ENCODE measurements at places on chromosomes 7 and 10.

- no peak for DNase-seq
These were observed 56.1 kb downstream of the ZRANB1 start for GRCh38 chr10:124997771-124998623.

DNA sequence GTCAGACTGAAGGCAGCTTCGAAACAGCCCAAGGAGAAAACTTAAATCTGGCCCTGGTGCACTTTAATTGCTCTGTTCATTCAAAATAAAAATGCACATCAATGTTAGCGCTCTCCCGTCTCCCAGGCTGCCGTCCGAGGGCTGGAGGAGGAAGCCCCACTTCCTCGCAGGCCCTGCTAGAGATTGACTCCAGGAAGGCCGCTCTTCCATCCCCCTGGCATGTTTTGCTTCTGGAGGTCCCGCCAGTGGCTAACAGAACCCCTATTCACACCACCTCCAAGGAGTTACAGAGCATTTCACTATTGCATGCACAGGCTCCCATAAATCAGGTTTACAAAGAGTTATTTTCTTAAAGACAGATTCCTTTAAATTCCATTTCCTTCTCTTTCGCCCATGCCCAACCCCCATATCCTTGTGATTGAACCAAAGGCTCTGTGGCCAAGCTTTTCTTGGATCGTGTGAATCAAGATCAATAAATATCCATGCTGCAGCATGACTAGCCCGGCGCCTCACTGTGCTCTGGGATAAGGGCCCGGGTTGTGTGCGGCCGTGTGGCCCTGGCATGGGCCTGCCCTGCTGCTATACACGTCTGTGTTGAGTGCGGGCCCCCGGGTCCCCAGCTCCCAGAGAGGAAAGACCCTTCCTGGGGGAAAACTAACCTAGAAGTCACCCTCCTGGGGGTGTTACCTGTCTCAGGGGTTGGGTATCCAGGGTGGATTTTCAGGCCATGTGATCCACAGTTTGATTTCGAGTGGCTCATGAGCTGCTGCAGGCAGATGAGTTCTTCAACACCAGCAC lies 118.7 kb upstream of the GDF10 start:
- DNase-seq = no peak

DNA sequence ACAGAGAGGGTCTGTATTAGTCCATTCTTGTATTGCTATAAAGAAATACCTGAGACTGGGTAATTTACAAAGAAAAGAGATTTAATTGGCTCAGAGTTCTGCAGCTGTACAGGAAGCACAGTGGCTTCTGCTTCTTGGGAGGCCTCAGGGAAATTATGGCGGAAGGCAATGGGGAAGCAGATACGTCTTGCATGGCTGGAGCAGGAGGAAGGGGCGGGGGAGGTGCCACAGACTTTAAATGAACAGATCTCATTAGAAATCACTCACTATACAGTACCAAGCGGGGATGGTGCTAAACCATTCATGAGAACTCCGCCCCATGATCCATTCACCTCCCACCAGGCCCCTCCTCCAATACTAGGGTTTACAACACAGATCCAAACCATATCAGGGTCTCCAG lies 3.7 kb upstream of the CALU start:
- no peak for DNase-seq

DNA sequence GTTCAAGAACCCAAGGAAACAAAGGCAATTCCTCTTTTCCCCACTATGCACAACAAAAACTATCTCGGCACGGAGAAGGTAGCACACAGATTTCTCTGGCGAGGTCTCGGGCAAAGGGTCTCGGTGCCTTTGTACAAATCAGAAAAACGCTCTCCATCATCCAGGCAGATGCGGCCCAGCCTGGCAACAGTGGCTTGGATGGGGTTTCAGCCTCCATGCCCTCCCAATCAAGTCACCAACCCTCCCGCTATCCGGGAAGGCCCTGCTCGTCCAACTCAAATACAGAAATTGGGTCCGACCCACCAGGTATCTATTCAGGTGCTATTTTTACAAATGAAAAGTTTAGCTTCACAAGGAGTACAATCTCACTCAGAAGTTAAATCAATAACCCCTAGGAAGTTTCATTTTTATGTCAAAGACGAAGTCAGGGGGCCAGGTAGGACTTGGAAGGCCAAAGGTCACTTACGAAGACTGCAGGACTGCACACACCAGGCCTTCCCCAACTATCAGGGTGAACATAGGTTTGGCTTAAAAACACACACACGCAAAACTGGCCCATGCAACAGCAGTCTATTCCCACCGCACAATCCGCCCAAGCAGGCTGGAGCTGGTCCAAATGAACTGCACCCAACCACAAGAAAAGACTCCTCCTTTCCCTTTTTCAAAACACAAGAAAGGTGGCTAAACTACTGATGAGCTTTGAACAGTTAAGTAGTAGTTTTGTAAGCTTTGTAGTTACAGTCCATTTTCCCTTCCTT lies 43.0 kb downstream of the GNA12 start:
- DNase-seq = no peak

DNA sequence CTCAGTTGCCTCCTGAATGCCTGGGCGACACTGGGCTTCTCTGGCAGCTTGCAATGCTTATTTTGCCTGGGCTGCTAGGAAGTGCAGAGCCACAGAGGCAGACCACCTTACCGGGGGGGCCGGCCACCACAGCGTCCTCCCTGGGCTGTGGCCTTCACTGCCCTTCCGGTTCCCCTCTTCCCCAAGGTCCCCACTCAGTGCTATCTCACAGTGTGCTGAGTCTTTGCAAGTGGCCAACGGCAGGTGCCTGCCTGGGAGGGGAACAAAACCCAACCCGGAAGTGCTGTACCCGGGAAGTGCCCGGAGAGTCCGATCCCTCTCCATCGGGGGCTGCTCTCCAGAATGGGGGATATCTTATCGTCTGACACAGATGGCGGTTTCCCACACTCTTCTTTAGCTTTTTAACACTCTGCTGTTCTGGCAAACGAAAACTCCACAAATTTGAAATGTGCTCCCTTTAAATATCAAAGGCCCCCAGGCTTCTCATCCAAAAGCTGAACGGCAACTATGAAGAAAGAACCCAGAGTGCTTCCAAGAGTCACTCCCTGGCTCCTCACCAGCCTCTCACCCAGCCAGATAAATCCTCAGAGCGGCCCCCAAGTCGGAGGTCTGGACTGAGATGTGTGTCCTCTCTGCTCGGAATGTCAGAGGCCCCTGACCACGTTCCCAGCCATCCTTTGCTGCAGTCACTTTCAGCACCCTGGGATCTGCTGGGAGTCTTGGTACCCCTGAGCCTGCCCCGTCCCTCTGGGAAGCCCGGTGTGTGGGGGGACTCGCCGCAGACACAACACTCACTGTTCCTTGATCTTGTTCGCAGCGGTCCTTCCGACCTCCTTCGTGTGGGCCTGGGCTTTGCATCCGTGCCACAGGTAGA lies 165.1 kb downstream of the SVIL start:
- no peak for DNase-seq

- no peak for DNase-seq
These were observed 18.3 kb downstream of the ZDHHC16 start for GRCh38 chr10:97464226-97464625.

DNA sequence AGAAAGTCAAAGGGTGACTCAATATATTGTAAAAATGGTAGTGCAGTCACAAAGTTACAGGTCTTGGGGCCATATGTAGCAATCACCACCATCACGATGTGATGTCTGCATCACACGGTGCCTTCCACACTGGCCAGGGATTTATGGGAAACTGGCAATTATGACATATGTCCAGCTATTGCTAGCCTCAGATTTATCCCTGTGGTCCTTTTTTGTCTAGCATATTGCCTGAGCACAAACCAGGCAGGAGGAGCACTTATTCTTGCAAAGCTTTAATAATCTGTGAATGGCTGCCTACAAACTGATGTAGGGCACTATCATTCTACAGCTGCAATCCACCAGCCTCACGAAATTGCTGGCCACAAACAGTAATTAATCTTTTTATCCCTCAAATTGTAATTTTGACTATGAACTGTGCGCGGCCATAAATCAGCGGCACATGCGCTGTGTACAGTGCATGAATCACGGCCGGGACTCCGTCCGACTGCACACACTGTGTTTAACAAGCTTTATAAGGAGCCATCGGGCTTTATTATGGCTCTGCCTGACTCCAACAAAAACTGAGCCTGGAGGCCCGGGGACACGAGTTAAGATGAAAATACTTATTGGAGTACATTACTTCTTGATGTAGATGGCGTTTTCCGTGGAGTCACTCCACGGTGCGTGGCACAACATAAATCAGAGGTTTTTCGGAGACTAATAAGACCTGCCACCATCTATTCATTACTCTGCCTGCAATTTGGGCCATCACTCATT lies 115.2 kb downstream of the EBF3 start:
- DNase-seq = no peak

- no peak for DNase-seq
These were observed 243.5 kb upstream of the TCF7L2 start for GRCh38 chr10:112706577-112706976.

GRCh38 chr7:39184391-39184790 lies 206.7 kb downstream of the POU6F2 start:
- DNase-seq = peak; percentile 52

GRCh38 chr7:101916041-101916800 lies 98.8 kb downstream of the CUX1 start:
- DNase-seq = no peak

DNA sequence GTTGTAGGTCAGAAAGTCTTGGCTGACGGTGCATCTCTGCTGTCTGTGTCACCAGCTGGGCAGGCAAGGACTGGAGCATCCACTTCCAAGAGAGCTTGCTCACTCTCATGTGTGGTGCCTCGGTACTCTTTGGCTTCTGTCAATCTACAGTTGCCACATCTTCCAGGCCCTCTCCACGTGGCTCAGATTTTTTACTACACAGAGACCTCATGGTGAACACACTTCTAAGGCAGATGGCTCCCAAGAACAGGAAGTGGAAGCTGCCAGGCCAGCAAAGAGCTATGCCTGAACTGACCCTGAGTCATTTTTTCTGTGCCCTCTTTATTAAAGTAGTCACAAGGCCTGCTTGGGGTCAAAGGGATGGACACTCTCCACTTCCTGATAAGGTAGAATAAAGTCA lies 351.5 kb upstream of the AUTS2 start:
- DNase-seq = no peak

GRCh38 chr7:80826520-80827238 lies 92.2 kb downstream of the SEMA3C start:
- DNase-seq = no peak

- no peak for DNase-seq
These were observed 170.2 kb downstream of the SKAP2 start for GRCh38 chr7:26694141-26694540.

GRCh38 chr7:76259124-76260093 lies 43.1 kb upstream of the HSPB1 start:
- DNase-seq = no peak

DNA sequence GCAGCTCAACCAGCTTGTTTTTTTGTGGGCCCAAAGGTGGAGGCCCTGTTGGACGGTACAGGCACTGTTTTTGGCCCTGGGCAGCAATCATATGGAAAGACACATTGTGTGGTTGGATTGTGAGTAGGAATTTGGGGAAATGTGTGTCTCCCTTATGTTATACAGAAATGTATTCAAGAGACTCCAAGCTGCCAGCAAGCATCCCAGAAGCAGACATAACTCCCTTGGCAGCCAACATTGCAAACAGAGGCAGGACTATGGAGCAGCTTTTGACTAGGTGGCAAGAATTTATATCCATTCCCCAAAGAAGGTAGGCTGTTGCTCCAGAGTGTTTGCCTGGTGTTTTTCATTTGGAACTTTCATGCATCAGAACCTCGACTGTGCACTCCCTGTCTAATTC lies 104.9 kb downstream of the BUB3 start:
- no peak for DNase-seq

DNA sequence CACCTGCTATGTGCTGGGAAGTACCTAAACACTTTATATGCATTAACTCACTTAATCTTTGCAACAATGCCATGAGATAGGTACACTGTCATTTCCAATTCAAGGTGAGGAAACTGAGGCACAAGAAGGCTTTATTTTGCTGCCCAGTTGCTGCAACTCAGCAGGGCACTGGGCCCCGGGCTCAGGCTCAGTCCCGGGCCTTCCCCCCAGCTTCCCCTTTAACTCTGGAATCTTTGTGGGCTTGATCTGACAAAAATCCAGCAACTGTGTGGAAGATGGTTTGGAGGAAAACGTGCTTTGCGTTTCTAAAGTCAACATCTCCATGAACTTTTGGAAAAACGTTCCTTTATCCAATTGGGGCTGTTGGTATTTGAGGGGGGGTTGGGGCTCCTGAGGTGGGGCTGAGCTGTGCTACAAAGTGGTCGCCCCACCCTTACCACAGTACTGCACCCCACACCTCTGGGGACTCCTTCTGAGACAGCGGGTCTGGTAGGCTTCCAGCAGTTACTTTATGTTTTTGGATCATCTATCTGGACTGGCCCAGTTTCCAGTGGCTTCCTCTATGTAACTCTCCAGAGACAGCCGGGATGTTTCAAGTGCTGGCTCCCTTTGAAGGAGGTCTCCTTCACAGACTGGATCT lies 40.5 kb upstream of the CAMK1D start:
- no peak for DNase-seq

GRCh38 chr10:95880704-95881103 lies 27.1 kb upstream of the CC2D2B start:
- no peak for DNase-seq

DNA sequence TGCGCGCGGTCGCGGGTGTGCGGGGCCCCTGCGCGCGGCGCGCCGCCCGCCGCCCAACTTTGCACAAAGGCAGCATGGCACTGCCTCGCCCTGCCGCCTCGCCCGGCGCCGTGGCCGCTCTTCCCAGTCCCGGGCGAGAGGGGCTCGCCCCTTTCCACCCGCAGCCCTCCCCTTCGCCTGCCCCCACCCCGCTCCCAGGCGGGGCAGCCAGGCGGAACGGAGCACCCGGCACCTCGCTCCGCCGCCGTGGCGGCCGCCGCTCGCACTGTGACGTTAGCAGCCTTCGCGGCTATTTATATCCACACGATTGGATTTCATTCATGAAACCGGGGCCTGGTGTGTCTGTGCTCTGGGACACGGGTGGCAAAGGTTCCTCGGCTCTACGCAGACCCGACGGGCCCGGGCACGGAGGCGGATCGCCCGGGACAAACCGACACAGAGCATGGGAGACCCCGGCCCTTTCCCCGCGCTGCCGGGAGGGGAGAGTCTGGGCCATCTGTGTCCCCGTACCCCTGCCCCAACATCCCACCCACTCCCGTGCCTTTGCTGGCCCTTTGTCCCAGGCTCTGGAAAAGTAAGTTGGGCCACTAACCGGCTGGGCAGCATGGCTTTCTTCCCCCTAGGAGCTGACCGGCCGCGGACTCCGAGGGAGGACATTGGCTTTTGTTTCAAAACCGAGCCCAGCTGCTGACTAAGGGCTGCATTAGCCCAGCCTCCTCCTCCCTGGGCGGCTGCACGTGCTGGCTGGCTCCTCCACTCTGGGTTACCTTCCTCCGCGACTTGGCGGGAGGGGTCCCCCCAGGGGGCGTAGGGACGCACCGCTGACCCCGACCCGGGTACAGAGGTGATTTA lies at the start of gene RHOBTB1:
Gene RHOBTB1 (minus strand): TSS at position 128 of the 852 bp plus-strand sequence. CDS start 32,643 bp downstream, outside the sequence.
- DNase-seq = peak; percentile 83

DNA sequence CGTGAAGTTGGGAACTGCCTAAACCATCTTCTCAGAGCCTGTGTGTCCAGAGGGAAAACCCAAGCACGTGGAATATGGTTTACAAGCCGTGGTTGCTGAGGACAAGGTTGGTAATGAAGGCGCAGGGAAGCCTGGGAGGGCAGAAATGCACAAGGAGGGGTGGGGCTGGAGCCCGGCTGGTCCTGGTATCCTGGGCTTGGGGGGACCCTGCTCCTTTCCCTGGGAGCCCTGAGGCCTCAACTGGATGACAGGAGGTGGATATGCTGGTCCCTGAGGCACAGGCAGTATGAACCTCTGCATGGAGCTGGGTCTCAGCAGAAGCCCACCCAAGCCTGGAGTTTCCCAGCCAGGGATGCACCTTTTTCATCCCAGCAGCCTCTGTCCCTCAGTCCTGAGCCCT lies 80.3 kb upstream of the RET start:
- DNase-seq = no peak

GRCh38 chr10:68052463-68052862 lies 22.6 kb downstream of the HERC4 start:
- no peak for DNase-seq
